ENCODE measurements at places on chromosomes 1 and 21.

DNA sequence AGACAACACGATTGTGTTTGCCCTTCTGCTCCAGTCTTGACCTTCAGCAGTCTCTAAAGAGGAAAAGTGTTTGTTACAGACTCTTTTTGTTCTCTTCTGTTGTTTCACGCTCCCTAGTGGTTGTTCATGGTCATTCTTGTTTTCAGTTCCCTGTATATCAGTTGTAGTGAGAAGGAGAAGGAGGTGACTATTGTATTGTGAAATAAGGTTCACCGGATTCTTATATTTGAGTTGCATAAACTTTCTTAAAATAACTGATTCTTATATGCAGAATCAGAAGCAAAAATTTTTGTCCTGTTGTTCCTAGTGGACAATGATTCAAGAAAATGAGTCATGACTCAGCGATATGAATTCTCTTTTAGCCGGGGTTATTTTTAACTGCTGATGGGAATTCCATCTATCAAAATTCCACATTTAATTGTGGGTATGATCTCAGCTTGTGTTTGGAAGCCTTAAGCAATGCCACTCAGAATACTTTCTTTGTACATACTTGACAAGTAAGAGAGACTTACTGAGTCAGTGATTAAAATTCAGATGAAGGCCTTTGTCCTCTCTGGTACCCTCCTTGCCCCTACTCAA lies 152.2 kb downstream of the CLEC20A start:
- H3K4me1 ChIP-seq, result peaks cover 39% of the 10 kb centered on the region
- DNase-seq, result peak; percentile 52
- H3K4me3 ChIP-seq, result peak overlapping the region; percentile 25
- H3K27me3 ChIP-seq, result no peaks in the 10 kb centered on the region
- H3K36me3 ChIP-seq, result no peaks in the 10 kb centered on the region

- H3K27me3 ChIP-seq, result no peaks in the 10 kb centered on the region
- H3K4me3 ChIP-seq, result no peak overlapping the region
- DNase-seq, result no peak
- no peak overlapping the region for H3K27ac ChIP-seq
- H3K4me1 ChIP-seq, result no peaks in the 10 kb centered on the region
- no peaks in the 10 kb centered on the region for H3K36me3 ChIP-seq
Observed at GRCh38 chr1:244289991-244290785, 161.5 kb downstream of the ADSS2 start.

DNA sequence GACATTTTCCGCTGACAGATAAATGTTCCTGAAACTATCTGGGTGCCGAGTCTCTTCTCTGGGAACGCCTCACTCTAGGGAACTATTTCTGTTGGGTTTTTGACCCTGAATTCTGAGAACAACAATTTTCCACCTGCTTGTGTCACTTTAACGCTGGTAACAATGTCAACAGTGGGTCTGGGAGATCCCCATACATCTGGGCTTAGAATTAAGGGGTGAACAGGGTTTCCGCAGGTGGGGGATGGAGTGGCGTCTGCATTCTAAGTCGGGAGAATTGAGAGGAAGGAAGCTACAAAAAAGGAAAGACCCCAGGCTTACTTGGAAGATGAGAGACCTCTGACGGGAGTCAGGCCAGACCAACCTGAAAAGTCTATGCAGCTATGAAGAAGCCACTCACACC lies 8.7 kb downstream of the CD247 start:
- H3K4me3 ChIP-seq, result no peak overlapping the region
- DNase-seq, result no peak
- no peaks in the 10 kb centered on the region for H3K36me3 ChIP-seq
- H3K27ac ChIP-seq, result no peak overlapping the region
- no peaks in the 10 kb centered on the region for H3K4me1 ChIP-seq

GRCh38 chr1:228446852-228447251 lies 30.2 kb upstream of the TRIM17 start:
- H3K4me1 ChIP-seq, result peaks cover 1% of the 10 kb centered on the region
- no peak overlapping the region for H3K4me3 ChIP-seq
- no peak overlapping the region for H3K27ac ChIP-seq
- H3K27me3 ChIP-seq, result no peaks in the 10 kb centered on the region

DNA sequence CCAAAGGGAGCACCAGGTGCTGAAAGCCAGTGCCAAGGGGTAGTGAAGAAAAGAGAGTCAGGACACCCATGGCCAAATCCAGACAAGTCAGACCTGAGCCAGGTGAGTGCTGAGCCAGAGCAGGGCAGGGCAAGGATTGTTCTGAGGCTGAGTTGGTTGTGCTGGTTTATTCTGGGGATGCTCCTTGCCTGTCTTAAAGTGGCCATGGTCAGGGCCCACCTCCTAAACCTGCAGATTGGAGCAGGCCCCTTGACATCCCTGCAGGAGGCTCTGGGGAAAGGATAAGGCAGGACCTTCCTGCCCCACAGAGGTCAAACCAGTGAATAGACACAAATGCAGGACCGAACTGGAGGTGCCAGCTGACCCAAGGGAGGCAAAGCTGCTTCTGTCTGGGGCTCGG lies 138.4 kb downstream of the HIVEP3 start:
- no peak for DNase-seq
- H3K27ac ChIP-seq, result no peak overlapping the region
- no peaks in the 10 kb centered on the region for H3K36me3 ChIP-seq
- H3K4me1 ChIP-seq, result peaks cover 16% of the 10 kb centered on the region

- no peaks in the 10 kb centered on the region for H3K36me3 ChIP-seq
- no peak overlapping the region for H3K27ac ChIP-seq
- H3K27me3 ChIP-seq, result peaks cover 43% of the 10 kb centered on the region
- DNase-seq, result no peak
Observed at GRCh38 chr1:165542015-165542631, 1.7 kb upstream of the LRRC52 start.

Data from HCT116 (cell line).